CD4-positive, alpha-beta T cell treated with Interleukin-15 for 1 hour (primary cell): ENCODE measurements at places on chromosomes 6 and 20.
A peak's percentile ranks its signal among the peaks of the same experiment; 100 is the strongest.

DNA sequence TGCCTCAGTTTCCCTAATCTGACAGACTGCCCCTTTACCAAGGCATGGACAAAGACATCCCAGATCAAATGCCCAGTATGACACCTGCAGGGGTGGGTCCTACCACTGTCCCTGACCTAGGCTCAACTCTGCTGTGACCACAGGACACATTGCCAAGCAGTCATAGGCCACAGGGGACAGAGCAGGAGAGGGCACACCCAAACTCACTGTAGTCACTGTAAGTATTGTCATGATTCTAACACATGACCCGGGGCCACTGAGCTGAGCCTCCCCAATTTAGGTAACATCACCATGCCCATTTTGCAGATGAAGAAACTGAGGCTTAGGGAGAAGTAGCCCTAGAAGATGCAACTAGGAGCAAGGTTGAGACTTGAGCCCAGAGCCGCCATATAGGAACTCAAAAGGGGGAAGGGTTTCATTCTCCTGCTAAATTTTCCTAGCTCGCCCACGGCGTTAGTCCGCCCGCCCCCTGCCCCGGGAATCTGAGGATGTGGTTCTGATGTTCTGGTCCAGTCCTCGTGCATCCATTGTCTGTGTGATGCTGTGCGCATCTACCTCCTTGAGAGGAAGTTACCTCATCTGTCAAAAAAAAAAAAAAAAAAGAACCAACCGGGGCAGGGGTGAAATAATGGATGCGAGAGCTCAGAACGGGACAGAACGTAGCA is 44.8 kb downstream of the PMEPA1 start:
- no peak for DNase-seq

GRCh38 chr6:42292004-42292740 is 74.5 kb upstream of the MRPS10 start:
- no peak for DNase-seq

- DNase-seq: no peak
Observed at GRCh38 chr6:132695773-132696172, 18.1 kb downstream of the VNN1 start.

GRCh38 chr6:84979541-84979940 is 215.1 kb upstream of the TBX18 start:
- no peak for DNase-seq

DNA sequence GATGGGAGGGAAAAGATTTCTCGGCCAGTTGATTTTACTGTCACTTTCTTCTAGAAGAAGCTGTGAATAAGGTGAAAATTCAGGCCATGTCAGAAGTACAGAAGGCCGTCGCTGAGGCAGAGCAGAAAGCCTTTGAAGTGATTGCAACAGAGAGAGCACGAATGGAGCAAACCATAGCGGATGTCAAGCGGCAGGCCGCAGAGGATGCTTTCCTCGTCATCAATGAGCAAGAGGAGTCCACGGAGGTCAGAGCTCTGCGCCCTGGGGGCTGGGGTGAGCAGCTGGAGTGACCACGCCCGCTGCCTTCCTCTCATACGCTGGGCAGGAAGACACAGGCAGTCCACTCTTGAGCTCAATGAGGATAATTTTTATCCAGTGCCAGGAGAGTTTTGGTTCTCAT is 21.8 kb upstream of the C20orf144 start:
- no peak for DNase-seq

DNA sequence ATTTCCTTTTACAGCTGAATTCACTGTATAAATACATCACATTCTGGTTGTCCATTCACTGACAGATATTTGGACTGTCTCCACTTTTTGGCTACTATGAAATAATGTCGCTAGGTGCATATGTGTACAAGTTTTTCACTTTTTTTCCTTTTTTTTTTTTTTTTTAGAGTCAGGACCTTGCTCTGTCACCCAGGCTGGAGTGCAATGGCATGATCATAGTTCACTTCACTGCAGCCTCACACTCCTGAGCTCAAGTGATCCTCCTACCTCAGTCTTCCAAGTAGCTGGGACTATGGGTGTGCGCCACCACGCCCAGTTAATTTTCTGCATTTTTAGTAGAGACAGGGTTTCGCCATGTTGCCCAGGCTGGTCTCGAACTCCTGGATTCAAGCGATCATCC is 13.3 kb downstream of the CSNK2A1 start:
- no peak for DNase-seq

GRCh38 chr20:10793766-10794165 is 120.0 kb upstream of the JAG1 start:
- DNase-seq: no peak

DNA sequence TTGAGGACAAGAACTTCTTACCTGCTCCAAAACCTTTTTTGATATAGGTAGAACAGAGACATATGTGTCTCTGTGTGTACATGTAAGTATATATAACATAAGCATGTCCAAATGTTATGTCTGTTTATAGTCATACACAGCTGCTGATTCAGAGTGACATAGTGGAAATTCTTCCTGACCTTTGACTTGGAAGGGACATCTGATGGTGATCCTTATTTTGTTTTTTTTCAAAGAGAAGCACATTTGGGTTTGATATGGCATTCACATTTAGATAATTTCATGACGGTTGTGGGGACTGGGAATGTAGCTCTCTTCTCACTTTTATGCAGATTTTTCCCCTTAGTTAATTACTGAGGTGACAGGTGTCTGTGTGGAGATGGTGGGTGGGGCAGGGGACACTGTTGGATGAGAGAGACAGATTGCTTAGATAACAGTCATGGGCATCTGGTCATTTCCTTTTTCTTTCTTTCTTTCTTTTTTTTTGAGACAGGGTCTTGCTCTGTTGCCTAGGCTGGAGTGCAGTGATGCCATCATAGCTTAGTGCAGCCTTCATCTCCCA is 39.0 kb downstream of the FARS2 start:
- DNase-seq: no peak

GRCh38 chr20:33689973-33690372 is 3.8 kb upstream of the E2F1 start:
- DNase-seq: peak; percentile 81

- DNase-seq: no peak
Observed at GRCh38 chr6:157229713-157230112, 93.6 kb downstream of the TMEM242 start.

DNA sequence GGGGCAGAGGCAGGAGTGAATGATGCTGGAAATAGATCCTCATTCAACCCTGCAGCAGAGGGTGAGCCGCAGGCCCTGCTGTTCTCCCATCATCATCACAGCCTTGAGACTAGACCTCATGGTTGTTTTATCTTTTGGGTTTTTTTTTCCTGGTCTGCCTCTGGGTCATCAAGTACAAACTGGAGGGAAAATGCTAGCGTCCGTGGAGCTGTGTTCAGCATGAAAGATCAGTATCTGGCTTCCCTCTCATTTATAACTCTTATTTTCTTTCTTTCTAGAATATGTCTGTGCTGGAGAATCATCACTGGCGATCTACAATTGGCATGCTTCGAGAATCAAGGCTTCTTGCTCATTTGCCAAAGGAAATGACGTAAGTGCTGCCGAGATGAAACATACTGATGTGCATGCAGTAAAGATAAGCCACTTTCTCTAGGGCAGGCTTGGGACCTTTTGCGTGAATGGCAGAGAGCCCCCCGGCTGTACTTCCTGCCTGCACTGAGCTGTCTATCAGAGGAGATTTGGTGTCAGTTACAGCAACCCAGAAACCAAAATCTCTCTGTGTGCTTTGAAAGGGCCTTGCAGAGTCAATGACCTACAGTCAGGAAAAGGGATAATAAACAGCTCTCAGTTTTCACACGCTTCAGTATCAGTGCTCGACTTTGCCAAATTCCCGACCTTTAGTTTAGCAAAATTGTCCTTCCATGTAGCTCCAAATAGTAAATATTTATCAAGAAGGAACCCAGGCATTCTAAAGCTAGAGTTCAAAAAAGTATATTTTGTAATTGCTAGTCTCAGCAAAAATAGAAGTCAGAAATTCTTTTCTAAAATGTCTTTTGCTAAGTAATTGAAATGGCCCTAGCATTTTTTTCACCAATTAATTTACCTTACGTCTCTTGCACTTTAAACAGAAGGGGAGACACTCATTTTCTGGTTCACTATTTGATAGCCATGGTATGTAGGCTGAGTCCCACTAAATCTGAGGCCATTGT is 76.3 kb downstream of the MTFR2 start:
- DNase-seq: no peak

DNA sequence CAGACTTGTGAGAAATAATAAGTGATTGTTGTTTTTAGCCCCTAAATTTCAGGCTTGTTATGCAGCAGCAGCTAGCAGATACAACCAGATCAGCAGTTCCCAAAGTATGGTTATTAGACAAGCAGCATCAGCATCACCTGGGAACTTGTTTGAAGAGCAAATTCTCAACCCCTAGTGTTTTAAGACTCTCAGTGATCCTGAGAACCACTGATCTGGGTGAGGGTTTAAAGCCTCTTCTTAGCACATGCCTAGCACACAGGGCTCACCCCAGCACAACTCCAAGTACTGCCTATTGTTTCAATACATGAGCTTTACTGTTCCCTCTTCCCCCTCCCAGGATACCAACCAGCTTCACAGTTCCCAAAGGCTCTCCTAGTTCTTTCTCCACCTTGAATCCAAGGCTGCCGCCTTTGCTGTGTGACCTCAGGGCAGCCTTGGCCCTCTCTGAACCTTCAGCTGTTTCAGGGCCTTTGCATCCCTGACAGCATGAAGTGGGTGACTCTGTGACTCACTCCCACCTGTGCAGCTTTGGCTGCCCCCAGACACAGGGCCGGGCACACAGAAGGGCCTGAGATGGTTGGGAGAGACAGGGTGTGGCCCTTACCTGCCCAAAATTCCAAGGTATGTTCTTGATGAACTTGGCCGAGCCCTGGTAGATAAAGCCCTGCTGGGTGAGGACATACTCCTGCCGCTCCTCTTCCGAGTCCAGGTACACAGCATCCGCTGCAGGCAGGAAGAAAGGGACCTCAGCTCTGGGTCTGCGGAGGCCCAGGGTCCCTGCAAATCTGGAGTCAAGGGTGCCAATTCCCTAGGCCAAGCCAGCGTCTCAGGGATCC is 14.5 kb downstream of the TGM2 start:
- no peak for DNase-seq

- no peak for DNase-seq
Observed at GRCh38 chr6:84731401-84731800, 33.0 kb downstream of the TBX18 start.

DNA sequence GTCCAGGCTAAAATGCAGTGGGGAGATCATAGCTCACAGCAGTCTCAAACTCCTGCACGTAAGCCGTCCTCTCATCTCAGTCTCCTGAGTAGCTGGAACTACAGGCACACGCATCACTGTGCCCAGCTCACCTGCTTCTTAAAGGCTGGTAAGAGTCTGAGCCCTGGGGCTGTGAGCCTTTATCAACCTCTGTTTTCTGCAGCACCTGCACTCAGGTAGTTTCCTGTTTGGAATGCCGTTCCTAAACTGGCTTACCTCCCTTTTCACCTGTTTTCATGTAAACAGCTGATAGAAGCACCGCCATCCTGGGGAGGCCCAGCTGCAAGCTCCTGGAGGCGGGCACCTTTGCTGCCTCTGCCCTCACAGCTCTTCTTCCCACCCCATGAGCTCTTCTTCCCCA is 45.4 kb downstream of the SLC24A3 start:
- DNase-seq: no peak

GRCh38 chr20:47032933-47033578 is 138.4 kb downstream of the EYA2 start:
- DNase-seq: no peak

GRCh38 chr6:118748311-118749062 is 97.1 kb upstream of the CEP85L start:
- DNase-seq: no peak

DNA sequence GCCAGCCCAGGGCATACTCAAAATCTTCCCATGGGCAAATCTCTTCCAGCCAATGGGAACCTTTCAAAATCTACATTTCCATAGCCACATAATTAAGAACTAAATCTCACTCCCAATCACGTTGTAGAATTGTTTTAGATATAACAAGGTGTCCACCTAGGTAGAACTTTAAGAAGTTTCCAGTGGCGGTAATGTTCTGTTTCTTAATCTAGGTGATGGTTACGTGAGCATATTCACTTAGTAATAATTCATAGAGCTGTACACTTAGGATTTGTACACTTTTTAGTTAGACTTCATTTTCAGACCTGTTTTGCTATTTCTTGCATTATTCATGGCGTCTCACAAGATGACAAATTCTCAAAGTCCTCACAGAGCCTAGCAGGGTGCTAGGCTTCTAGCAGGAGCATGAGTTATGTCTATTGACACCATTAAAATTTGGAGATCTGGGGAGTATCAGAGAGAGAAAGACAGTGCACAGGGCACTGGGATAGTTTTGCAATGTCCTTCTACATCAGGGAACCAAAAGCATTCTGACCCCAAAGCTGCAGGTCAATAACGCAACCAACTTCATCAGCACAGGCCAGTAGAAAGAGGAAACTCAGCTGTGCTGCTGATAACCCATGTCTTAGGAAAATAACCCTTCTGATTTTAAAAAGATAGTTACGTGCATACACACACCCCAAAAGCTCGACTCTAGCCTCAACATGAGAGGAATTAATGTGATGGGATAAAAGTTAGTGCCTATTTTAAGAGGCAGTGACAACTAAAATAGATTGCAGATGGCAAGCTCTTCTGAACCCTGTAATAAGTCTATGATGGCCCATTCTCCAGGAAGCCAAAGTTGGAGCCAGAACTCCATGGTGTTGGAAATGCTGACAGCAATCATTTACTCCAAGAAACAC is 518.1 kb upstream of the JARID2 start:
- peak; percentile 55 for DNase-seq

DNA sequence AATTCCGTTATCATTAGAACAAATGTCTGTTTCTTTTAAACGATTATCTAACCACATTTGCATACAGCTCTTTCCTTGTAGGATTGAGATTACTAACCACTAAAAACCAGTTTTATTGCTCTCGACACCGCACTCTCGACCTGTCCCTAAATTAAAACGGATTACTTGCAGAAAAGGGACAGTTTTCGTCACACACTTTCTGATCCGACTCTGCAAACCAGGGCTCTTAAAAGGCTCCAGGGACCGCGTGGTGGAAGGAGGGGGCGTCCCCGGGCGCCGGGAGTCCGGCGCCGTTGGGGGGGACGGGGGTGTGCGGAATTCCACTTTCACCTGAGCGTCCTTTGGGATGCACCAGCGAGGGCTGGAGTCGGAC is 731 bp downstream of the MAK start:
- no peak for DNase-seq

DNA sequence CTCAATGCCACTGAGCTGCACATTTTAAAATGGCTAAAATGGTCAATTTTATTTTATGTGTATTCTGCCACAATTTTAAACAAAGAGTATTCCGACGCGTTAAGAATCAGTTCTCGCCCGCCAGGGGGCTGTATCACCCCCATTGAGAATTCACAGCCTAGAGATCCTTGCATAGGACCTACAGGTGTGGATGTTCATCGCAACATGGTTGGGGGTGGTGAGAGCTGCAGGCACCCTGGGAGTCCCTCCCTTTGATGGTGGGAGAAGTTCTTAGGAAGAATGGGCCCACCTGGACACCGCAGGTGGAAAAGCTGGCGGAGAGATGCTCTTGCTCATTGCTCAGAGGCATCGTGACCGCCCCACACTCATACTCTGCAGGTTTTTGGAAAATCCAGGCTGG is 63.5 kb downstream of the SLC2A10 start:
- DNase-seq: no peak

DNA sequence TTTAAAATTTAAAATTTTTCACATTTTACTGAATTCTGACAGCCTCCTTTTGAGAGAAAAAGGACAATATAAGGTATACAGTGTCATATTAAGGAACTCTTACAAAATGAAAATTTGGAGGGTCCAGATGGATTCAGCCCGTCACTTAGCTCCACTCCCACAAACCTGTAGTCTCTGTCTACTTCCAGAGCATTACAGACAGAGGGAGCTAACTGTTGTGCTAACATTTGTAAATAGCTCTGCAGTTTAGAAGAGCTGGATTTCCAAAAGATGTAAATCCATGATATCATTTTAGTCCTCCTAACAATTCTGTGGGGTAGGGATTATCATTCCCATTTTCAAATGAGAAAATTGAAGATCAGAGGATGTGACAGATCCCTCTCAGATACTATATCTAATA is 16.1 kb upstream of the SERINC3 start:
- no peak for DNase-seq
